Neural progenitor cell (in vitro differentiated cells): ENCODE measurements at places on chromosomes 4 and X.

- no peak for DNase-seq
Measured at GRCh38 chrX:65598559-65599147, 64.1 kb upstream of the LAS1L start.

DNA sequence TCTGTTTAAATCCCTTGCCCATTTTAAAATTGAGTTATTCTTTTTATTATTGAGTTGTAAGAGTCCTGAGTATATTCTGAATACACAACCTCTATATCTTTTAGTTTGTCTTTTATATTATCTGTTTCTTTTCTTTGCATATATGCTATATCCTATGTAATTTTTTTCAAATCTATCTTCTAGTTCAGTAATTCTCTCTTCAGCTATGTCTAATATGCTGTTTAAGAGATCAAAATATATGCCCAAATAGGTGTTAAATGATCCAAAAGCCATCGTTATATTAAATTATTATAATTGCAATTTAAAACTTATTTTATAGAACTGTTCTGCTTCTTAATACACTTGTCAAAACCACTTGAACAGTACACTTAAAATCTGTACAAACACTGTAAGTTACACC, 107.4 kb upstream of the TSPAN5 start:
- no peak for DNase-seq

DNA sequence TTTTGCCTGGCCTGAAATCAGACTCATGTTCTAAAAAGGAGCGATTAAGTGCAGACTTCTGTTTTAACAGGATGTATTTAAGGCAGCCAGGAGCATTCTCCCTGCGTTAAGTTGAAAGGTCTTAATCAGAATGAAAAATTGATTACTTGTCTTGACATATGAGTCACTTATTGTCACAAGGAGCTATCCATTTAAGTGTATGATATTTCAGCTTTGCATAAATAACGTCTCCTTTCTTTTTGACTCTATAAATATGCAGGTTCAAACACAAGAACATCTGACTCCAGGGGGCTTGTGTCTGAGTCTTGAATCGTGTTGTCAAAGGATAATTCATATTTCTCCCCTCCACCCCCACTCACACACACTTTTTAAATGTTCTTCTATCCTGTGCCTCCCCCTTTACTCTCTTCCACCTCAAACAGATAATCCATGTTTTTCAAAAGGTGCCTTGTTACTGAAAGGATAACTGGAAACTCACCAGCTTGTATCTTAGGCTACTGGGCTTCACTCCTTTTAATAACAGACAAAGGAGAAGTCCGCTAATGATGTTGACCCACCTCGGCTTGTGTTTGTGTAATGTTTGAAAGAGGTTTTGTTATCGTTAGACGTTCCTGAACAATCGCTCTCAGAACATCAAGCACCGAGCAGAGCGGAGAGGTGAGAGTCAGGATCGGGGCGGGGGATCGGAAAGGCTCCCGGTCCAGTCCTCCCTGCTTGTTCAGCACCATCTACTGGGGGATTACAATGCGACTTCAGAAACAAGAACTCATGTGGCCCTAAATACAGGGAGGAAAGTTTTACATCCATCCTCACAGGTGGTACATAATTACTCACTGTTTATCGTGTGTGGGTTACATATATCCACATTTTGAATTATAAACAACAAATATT, 107.5 kb upstream of the RPL34 start:
- peak; percentile 72 for DNase-seq

DNA sequence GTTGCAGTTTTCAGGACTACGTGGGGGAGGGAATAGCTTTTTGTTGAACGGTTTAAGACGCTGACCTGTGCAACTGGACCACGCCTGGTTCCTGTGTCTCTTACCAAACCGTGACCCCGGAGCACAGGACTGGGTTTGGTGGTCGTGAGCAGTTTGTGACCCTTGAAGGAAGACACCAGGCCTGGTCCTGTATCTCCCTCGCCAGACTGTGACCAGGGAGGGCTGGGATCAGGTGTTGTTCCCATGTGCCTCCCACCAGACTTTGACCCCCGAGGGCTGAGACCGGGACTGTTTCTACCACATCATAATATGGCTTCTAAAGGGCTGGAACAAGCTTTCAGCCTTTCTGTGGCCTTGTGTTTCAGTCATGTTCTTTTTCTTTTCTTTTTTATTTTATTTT, 683 bp downstream of the EBP start:
- DNase-seq, result peak; percentile 4

DNA sequence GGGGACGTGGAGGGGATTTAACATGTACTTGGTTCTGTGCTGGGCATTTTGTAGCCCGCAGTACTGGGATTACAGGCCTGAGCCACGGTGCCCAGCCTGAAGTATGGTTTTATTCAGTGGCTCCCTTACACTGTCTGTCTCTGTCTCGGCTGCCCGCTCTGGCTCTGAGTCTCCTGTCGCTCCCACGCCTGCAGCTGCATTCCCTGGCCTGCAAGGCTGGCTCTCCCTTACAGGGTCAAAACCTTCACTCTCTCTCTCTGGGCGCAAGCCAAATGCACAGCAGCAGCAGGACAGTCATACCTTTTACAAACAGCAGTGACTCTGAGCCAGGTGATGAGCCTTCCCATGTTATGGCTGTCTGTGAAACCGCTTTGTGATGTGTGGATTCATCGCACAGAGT, 72.1 kb downstream of the HTRA3 start:
- DNase-seq, result no peak

DNA sequence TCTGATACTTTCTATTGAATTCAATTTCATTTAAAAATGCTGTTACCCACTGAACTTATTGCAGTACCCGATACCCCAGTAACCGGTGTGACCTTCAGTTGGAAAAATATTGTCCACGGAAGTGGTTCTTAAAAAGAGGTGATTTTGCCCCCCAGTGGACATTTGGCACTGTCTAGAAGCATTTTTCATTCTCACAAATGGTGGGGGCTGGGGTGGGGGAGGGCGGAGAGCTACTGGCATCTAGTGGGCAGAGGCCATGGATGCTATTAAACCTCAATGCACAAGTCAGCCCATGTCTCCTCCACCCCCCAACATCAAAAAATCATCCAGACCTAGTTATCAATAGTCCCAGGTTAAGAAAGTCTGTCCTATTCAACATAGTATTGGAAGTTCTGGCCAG, 19.6 kb upstream of the CHM start:
- no peak for DNase-seq

DNA sequence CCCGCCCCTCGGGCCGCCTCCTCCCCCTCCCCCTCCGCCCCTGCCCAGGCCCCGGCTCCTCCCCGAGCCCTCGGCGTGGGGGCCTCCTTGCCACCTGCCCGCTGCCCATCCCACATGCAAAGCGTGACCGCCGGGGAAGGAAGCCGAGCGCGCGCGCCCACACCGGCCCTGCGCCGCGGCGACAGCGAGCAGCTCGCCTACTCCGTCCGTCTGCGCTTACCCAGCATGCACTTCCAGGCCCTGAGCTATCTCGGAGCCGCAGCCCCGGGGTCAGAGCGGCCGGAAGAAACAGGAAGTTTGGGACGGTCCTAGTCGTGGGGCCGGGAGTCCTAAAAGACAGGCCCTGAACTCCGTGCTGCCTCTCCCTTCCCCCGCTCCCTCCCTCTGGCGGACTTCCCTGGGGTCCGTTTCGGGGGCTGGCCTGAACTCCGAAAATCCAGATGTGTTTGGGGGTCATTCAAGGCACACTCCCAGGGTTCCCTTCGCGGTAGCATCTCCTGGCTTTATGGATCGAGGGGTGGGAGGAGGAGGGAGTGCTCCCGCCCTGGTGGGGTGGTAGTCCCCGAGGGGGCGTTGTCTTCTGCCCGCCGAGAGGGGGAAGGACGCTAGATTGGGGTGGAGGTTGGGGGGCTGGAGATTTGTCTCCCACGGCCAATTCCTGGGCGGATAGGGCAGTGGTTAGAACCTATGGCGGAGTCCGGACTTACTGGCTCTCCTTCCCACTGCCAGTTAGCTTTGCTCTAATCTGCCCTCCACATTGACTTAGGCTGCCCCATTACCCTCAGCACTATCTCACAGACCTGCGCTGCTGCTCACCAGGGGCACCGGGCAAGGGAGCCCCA, 25.0 kb upstream of the BCORL1 start:
- DNase-seq, result peak; percentile 79

DNA sequence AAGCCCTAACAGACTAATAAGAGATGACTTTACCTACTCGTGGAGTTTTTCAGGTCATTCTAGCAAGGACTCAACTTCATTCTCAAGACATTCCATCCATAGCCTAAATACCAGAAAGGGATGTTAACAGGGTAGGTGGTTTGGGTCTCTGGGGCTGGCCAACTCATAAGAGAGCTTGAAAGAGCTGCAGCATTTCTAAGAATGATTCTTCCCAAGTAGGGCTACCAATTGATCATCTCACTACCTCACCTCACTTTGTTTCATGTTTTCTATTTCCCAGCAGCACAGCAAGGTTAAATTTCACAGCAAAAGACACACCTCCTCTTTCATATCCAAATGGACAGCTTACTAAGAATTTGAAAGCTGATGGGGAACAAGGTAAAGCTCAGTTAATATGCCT, 614.8 kb upstream of the DIPK2B start:
- DNase-seq, result no peak

- DNase-seq, result no peak
Measured at GRCh38 chr4:42453612-42454011, 56.3 kb downstream of the SHISA3 start.

GRCh38 chr4:68494688-68495087, 47.4 kb downstream of the TMPRSS11E start:
- no peak for DNase-seq
